Right renal pelvis (tissue), 4 donors: ENCODE measurements at places on chromosomes 6 and 20.

DNA sequence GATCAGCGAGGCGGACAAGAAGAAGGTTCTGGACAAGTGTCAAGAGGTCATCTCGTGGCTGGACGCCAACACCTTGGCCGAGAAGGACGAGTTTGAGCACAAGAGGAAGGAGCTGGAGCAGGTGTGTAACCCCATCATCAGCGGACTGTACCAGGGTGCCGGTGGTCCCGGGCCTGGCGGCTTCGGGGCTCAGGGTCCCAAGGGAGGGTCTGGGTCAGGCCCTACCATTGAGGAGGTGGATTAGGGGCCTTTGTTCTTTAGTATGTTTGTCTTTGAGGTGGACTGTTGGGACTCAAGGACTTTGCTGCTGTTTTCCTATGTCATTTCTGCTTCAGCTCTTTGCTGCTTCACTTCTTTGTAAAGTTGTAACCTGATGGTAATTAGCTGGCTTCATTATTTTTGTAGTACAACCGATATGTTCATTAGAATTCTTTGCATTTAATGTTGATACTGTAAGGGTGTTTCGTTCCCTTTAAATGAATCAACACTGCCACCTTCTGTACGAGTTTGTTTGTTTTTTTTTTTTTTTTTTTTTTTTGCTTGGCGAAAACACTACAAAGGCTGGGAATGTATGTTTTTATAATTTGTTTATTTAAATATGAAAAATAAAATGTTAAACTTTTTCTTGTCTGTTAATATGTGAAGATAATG is 2.2 kb downstream of the HSPA1B start:
- DNase-seq, result no peak

GRCh38 chr20:46063652-46064054 is 26.1 kb downstream of the NCOA5 start:
- DNase-seq, result no peak

- DNase-seq, result no peak
Observed at GRCh38 chr6:139659196-139659595, 284.7 kb upstream of the CITED2 start.

DNA sequence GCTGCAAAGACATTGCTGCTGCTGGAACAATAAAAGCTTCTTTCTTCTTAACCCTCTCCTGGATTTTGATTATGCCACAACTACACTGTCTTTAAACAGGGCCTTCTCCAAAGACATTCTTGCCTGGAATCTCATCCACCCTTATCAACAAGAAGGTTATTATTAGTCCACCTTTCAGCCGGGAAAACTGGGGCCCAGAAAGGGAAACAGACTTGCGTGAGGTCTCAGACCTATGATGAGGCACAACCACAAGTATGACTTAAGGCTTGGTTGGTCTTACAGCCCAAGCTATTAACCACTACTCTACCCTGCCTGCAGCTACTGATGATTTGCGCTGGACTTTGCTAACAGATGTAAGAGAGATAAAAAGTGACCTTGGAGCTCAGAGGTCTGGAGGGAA is 62.8 kb upstream of the CTNNBL1 start:
- no peak for DNase-seq

DNA sequence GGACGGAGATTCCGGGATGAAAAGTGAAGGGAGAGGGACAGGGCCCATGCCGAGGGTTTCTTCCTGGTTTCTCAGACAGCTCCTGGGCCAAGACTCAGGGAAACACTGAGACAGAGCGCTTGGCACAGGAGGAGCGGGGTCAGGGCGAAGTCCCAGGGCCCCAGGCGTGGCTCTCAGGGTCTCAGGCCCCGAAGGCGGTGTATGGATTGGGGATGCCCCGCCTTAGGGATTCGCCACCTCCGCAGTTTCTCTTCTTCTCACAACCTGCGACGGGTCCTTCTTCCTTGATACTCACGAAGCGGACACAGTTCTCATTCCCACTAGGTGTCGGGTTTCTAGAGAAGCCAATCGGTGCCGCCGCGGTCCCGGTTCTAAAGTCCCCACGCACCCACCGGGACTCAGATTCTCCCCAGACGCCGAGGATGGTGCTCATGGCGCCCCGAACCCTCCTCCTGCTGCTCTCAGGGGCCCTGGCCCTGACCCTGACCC is 55.0 kb upstream of the HLA-A start:
- DNase-seq, result peak; percentile 21

DNA sequence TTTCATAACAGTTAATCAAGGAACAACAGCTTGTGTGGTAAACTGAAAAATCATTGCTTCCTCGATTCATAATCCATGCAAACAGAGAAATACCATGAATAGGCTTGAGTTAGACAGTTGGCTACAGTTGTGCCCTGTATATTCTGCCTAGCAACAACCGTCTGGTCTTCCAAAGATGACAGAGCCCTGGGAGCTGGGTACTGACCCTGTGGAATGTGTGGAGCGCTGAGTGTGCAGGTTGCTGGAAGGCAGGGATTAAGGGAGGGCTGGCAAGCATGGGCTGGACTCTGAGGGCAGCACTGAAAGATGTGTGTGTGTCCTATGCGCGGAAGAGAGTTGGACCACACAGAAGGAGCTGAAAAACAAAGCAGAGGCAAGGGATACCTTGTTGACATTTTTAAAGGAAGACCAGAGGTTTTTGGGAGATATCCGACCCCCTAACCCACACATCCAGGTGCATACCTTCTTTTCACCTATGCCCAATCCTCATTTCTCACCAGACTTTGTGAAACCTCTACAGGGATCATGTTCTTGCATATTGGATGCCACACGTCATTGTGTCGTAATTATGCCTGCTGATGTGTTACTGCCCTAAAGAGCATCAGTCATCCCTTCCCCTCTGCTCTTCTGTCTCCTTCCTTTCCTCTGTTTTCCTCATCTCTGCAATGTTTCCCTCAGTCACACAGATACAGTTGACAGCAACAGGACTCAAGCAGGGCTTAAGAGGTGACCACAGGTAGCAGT is 58.2 kb upstream of the VGLL2 start:
- no peak for DNase-seq

DNA sequence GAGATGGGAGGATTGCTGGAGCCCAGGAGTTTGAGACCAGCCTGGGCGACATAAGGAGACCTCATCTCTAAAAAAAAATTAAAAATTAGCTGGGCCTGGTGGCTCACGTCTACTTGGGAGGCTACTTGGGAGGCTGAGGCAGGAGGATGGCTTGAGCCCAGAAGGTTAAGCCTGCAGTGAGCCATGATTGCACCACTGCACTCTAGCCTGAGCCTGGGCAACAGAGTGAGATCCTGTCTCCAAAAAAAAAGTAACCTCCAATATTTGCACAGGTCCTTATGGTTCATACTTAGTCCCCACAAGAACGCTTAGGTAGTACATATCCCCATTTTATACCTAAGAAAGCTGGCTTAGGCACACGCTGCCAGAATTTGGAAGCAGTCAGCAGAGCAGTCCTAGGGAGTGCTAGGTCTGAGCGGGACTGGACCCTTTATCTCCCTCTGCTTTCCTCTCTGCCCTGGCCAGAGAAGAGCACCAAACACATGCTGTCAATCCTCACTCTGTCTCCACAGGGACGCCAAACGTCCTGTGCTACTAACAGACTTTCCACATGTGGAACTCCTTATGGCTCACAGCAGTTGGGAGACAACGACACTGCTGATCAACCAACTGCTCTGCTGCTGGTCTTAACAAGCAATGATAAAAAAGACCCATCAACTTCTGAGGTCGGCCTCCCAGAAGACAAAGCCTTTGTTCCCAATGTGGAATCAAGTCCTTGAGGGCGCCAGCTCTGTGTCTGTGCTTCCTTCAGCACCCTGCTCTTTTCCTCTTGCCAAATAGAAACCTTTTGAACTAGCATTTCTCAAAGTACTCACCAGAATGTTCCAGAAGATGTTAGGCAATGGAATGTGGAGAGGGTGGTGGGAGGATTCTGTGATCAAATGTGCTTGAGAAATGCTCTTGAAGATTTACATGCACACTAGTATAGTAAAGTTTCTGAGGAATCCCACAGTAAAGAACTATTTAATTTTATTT is 226.3 kb upstream of the DTNBP1 start:
- no peak for DNase-seq

DNA sequence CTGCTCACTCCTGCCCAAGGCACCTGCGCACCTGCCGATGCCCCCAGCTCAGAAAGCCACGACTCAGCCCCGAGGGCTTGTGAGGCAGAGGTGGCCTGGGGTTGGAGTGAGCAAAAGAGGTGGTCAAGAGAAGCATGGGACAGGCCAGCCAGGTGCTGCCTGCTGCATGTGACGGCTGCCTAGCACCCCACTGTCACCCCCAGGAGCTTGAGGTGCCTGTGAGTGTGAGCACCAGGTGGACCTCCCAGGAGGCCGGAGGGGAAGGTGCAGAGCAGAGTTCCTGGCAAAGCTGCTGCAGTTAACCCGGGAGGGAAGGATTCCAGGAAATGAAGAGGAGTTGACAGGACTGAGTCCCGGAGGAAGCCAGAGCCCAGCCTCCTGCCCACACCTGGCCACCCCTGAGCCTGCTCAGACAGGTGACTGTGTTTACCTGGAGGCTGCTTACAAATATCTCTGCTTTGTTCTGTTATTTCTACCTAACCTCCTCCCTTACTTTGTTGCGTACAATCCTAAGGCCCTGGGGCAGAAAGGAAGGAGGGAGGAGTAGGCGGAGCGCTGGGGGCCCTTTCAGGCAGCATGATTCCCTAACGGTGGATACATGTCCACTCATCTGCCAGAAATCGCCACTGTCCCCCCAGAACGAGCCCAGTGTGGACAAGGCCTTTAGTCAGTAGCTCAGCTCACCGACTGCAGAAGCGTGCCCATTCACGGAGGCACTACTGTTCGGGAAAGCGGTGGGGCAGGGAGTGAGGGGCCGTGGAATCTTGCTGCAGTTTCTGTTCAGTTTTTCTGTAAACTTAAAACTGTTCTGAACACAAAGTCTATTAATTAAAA is 87.5 kb upstream of the MPC1 start:
- no peak for DNase-seq

- no peak for DNase-seq
Observed at GRCh38 chr6:90072935-90073464, 178.7 kb downstream of the GJA10 start.

DNA sequence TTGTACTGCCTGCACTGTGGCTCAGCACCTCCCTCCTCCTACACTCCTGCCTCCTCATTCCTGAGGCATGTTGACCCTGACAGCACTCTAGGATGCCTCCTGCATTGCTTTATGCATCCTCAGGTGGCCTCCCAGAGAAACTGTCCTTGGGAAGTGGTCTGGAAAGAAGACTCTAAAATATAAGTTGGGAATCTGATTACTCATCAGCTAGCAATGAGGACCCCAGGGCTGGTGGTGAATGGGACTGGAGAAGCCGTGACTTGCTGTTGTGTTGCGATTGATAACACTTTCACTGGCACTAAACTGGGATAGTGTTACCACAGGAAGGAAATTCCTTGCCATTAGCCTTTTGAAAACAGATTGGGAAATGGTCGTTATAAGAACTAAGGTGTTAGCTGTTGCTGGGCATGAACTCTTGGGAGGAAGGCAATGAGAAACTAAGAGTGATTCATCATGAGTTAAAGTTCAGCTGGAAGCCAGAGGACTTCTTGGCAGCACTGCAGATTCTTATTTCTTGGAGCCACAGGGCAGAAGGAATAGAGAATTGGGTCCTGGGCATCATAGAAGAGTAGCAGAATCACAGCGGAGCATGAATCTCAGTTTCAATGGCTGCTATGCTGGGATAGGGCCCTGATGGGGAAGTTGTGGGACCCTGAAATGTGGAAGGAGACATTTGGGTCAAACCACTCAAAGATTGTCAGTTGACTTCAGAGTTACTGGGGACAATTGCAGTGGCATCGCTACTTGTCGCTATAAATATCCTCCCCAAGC is 10.1 kb upstream of the SIRPD start:
- DNase-seq, result no peak

- no peak for DNase-seq
Observed at GRCh38 chr6:21201187-21201586, 392.4 kb upstream of the SOX4 start.

DNA sequence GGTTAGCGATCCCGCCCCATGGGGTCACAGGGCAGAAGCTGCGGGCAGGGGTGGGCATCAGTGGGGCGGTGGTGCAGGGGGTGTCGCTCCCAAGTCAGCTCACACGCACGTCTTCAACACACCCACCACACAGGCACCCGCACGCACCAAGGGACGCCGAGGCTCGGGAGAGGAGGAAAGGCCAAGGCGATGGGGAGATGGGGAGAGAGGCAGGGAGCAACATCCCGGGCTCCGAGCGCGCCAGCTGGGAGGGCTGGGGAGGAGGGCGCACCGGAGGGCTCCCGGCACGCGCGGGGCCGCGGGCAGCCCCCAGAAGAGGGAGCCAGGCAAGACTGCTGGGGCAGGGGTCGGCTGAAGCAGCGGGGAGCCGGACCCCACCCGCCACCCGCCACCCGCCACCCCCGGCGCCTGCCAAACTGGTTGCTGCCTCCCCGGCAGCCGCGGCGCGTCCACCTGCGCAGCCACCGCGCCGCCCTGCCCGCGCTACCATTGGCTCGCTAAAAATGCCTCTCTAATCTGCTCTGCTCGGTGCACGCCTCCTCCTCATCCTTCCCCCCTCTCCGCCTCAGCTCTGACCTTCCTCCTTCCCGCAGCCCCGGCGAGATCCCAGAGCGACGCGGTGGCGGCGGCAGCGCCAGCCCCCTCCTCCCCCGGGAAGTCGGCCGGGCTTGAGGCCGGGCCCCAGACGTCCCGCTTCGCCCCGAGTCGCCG is at the start of gene PACSIN1:
TSS of gene PACSIN1 (plus strand) at position 546 of the 711 bp plus-strand sequence. CDS start 60,230 bp downstream, outside the sequence.
- no peak for DNase-seq

- DNase-seq, result no peak
Observed at GRCh38 chr20:3021777-3022176, 21.6 kb upstream of the GNRH2 start.

GRCh38 chr20:48644286-48644828 is 183.4 kb downstream of the PREX1 start:
- no peak for DNase-seq

DNA sequence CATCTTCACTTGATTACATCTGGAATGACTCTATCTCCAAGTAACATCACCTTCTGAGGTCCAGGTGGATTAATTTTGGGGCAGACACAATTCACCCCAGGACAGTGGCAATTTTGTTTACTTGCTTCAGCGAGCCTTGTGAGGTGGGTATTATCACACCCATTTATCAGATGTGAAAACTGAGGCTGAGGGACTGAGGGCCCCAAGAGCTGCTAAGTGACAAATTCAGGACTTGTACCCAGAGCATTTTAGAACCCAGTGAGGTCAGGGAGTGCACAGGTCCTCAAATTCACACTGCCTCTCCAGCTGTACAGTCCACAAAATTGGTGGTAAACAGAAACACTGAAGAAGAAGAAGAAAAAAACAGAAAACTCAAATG is 125.2 kb upstream of the PMEPA1 start:
- no peak for DNase-seq

GRCh38 chr20:10611357-10611756 is 62.4 kb downstream of the JAG1 start:
- DNase-seq, result no peak

- no peak for DNase-seq
Observed at GRCh38 chr6:26599591-26599990, 2.8 kb downstream of the ABT1 start.

DNA sequence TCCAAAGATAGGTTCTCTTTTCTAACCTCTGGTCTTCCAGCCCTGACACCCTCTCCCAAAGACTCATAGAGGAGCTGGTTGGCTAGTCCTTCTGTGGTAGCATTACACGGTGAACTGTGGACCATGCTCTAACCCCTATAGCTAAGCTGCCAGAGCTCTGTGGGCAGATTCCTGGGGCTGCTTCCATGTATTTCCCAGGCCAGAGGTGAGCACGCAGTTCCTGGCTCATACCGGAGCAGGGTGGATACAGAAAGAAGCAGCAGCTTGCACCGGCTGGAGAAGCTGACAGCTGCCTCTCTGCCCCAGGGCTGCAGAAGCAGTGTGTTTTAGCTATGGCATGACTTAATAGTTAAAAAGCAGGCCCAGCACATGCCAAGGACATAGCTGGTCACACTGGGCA is 84.1 kb upstream of the FOXP4 start:
- DNase-seq, result no peak

- no peak for DNase-seq
Observed at GRCh38 chr6:132368916-132369481, 32.3 kb downstream of the MOXD1 start.
